Fibroblast of skin of right quadriceps (primary cell): ENCODE measurements at places on chromosomes 1 and 21.

DNA sequence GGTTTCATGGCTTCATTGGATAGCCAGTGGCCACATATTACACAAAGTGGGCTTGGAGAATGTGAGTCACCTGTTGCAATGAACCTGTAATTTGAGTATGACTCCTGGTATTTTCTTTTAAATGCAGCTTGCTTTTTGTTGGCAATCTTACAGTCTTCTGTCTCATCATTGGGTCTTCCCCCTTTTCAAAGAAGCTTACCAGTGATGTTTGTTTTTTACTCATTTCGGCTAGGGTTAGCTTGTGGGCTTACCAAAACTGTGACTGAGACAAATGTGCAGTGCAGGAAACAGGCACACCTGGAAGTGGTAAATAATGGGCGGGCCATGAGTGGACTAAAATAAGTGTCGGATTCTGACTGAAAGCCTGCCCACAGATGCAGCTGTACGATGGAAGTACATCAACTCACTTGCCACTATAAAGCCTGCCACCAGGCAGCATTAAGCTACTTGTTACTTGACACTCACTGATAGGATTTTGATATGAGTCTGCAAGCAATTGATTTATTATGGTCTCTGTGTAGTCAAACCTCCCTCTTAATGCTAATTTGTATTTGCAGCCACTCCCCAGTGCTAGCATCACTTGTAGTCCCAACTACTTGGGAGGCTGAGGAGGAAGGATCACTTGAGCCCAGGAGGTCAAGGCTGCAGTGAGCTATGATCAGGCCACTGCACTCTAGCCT lies 4.2 kb downstream of the HHAT start:
- no peak for DNase-seq

DNA sequence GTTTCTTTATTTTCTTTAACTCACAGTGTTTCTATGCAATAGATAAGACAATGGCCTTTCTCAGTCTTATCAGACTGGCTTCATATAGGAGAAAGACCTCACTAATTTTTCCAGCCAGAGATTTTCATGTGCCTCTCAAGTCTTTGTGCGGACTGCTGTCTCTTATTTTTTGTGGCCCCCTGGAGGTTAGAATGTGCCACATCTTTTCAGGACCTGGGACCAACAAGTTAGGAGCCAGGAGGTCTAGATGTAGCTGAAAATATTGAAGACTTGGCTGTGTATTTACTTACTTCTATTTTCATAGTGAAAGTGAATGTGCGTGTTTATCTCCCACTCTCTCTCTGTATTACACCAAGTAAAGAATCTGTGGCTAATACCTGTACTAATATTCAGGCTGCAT lies 42.1 kb upstream of the CFHR3 start:
- no peak for DNase-seq

- peak; percentile 79 for DNase-seq
Observed at GRCh38 chr1:31152181-31152795, 86.8 kb upstream of the PUM1 start.

- DNase-seq: no peak
Observed at GRCh38 chr1:247576514-247576913, 11.6 kb upstream of the OR2G2 start.
